ENCODE measurements at places on chromosomes 2 and 18. TPM values are rescaled to one million over a fixed set of nuclear protein-coding genes. Genes with fewer than 3 reads are reported as not detected.
A peak's percentile ranks its signal among the peaks of the same experiment; 100 is the strongest.

XRCC5 gene
- 152 TPM for total RNA-seq

ANKRD53 gene
- 0.49 TPM for total RNA-seq

- peaks cover 87% of the 10 kb centered on the region for H3K4me1 ChIP-seq
- peak overlapping the region; percentile 16 for H3K27ac ChIP-seq
- H3K27me3 ChIP-seq, result no peaks in the 10 kb centered on the region
- no peaks in the 10 kb centered on the region for H3K36me3 ChIP-seq
Measured at GRCh38 chr2:69020496-69021426, 7.8 kb downstream of the ANTXR1 start.

DNA sequence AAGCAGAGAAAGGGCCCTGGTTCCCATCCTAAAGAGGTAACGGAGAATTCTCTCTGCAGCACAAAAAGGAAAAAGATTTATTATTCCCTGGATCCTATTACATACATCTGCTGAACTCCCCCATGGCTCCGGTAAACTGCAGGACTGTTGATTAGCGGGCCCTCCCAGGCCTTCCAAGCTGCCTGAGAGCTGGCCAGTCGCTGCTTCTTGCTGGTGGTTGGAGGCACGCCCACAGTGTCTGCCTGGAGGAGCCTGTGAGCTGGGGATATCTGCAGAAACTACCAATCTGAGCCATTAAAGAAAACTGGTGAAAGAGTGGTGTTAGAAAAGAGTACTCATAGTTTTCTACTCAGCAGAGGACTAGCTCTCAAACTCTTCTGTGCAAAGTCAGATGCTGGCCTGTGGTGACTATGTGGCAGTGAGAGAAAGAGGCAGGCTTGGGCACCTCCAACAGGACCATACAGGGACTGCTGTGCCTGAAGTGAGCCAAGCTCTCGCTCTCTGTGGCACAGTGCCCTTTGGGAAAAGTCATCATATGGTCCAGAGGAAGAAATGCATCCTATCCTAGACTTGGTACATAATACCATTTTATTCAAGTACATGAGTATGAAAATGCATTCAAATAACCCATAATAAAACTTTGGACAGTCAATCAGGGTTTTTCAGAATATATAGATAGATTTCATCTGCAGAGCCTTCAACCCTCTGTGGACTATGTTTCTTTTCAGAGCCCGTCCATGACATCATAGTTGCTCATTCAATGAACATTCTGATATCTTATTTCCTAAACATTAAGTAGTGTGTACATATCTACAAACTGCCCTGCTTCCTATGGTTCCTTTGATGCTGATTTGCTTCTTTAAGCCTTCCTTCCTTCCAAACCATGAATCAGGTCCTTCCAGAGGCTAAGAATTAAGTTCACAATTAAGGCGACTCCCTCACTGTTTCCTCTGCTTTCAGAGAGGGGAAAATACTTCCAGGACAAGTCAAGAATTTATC lies 242.0 kb upstream of the LYPD1 start:
- no peaks in the 10 kb centered on the region for H3K4me1 ChIP-seq
- H3K4me3 ChIP-seq, result no peak overlapping the region
- no peaks in the 10 kb centered on the region for H3K27me3 ChIP-seq
- DNase-seq, result no peak
- no peaks in the 10 kb centered on the region for H3K36me3 ChIP-seq

GRCh38 chr2:20304411-20304810 lies 46.2 kb downstream of the PUM2 start:
- no peak overlapping the region for H3K4me3 ChIP-seq
- peaks cover 6% of the 10 kb centered on the region for H3K4me1 ChIP-seq
- no peak overlapping the region for H3K27ac ChIP-seq
- H3K36me3 ChIP-seq, result peaks cover 20% of the 10 kb centered on the region
- no peaks in the 10 kb centered on the region for H3K27me3 ChIP-seq

- H3K4me3 ChIP-seq, result no peak overlapping the region
- H3K4me1 ChIP-seq, result no peaks in the 10 kb centered on the region
- no peaks in the 10 kb centered on the region for H3K36me3 ChIP-seq
- no peak for DNase-seq
- no peak overlapping the region for H3K27ac ChIP-seq
- no peaks in the 10 kb centered on the region for H3K27me3 ChIP-seq
Measured at GRCh38 chr2:168934826-168935225, 33.7 kb downstream of the G6PC2 start.

DNA sequence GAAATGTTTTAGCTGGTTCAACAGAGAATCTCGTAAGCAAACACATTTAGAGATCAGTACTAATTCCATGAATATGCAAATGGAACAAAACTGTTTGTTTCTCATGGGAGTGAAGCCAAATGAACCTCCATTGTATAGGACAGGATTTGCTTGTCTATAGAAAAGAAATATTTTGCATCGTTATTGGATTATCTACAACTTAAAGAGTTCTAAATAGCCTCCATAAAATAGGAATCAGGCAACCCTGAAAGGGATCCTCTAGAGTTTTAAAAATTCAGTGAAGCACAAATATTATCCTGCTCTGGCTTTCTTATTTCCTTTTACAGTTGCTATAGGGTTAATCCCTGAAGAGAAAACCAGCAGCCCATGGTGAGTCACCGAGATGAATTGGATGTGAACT lies 378.4 kb upstream of the NRXN1 start:
- DNase-seq, result no peak
- H3K36me3 ChIP-seq, result no peaks in the 10 kb centered on the region
- no peaks in the 10 kb centered on the region for H3K4me1 ChIP-seq
- H3K4me3 ChIP-seq, result no peak overlapping the region
- no peak overlapping the region for H3K27ac ChIP-seq

- H3K27ac ChIP-seq, result no peak overlapping the region
- H3K36me3 ChIP-seq, result no peaks in the 10 kb centered on the region
- H3K4me3 ChIP-seq, result no peak overlapping the region
- no peak for DNase-seq
- H3K27me3 ChIP-seq, result no peaks in the 10 kb centered on the region
- H3K4me1 ChIP-seq, result peaks cover 28% of the 10 kb centered on the region
Measured at GRCh38 chr2:113238871-113239839, 39.6 kb downstream of the PAX8 start.

- H3K36me3 ChIP-seq, result no peaks in the 10 kb centered on the region
- H3K27me3 ChIP-seq, result no peaks in the 10 kb centered on the region
- DNase-seq, result no peak
- H3K27ac ChIP-seq, result no peak overlapping the region
Measured at GRCh38 chr18:10215446-10215845, 239.0 kb upstream of the APCDD1 start.

DNA sequence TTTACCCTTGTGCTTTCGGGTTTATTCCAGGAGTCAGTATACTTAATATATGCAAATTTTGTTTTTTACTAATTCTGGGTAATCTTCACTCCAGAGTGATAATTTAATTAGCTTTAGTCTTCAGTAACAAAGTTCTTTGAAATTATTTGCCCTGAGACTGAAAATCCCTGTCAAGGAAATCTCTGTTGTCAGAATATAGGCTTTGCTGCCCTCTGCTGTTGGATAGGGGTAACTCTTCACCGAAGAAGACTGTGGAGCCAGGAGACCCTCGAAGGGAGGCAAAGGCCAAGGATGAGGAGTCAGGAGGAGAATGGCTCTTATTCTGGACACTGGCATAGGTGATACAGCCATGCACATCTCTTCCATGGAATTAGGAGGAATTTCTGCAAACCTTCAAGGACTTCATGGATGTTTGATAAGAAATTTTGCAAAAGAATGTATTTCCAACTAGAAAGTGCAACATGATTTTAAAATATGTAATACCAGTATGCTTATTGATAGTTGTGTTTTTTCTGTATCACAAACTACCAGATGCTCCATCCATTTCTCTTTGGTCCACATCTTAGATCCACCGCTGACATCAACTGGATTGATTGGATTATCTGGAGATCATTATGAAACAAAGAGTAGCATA lies 182.3 kb downstream of the RDH14 start:
- no peak for DNase-seq
- H3K4me1 ChIP-seq, result no peaks in the 10 kb centered on the region
- no peaks in the 10 kb centered on the region for H3K27me3 ChIP-seq
- H3K4me3 ChIP-seq, result no peak overlapping the region
- no peaks in the 10 kb centered on the region for H3K36me3 ChIP-seq

- H3K27ac ChIP-seq, result no peak overlapping the region
- H3K36me3 ChIP-seq, result no peaks in the 10 kb centered on the region
- H3K27me3 ChIP-seq, result no peaks in the 10 kb centered on the region
- no peak for DNase-seq
- no peaks in the 10 kb centered on the region for H3K4me1 ChIP-seq
Measured at GRCh38 chr2:240627736-240628506, 2.6 kb downstream of the GPR35 start.

- no peak overlapping the region for H3K27ac ChIP-seq
- H3K27me3 ChIP-seq, result no peaks in the 10 kb centered on the region
- H3K4me1 ChIP-seq, result peaks cover 7% of the 10 kb centered on the region
- H3K4me3 ChIP-seq, result no peak overlapping the region
Measured at GRCh38 chr18:23716516-23716915, 27.3 kb downstream of the LAMA3 start.

DNA sequence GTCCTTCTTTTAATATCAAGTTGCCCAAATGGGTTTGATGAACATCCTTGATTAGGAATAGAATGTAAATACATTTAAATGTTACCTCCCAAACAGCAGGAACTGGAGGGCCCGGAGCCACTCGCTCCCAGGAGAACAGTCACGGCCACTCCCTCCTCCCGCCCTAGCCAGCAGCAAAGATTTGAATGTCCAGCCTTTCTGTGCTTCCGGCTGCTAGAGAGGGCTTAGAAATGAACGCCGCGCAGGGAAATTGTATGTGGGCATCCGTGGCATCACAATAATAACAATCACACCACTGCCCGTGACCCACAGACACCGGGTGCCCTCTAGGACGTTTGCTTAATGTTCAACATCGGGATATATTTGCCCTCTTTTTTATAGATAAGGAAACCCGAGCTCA lies 164.9 kb upstream of the SALL3 start:
- no peak for DNase-seq
- no peaks in the 10 kb centered on the region for H3K36me3 ChIP-seq
- no peaks in the 10 kb centered on the region for H3K27me3 ChIP-seq
- H3K27ac ChIP-seq, result no peak overlapping the region

DNA sequence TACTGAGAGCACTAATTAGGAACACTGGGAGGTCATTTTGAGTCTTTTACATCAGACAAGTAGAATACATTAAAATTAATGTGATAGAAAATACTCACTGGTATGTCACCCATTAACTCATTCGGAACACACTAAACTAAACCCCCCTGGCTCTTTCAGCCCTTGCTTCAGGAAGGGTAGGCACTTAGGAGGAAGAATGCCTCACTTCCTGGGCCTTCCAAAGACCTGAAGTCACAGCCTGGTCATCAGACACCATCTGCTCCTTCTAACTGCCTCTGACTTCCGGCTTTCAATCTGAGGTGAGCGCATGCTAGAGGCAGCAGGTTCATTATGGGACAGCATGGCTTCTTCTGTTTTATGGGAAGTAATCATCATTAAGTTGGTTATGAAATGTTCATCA lies 451.4 kb downstream of the PID1 start:
- H3K36me3 ChIP-seq, result no peaks in the 10 kb centered on the region
- no peak for DNase-seq
- no peaks in the 10 kb centered on the region for H3K4me1 ChIP-seq

GRCh38 chr2:24491542-24492420 lies 727 bp downstream of the NCOA1 start:
- H3K4me1 ChIP-seq, result peaks cover 8% of the 10 kb centered on the region
- H3K4me3 ChIP-seq, result peak overlapping the region; percentile 93
- H3K27ac ChIP-seq, result peak overlapping the region; percentile 82
- no peaks in the 10 kb centered on the region for H3K27me3 ChIP-seq
